ENCODE measurements at places on chromosomes 13 and 19. TPM values are rescaled to one million over a fixed set of nuclear protein-coding genes. Genes with fewer than 3 reads are reported as not detected.

DNA sequence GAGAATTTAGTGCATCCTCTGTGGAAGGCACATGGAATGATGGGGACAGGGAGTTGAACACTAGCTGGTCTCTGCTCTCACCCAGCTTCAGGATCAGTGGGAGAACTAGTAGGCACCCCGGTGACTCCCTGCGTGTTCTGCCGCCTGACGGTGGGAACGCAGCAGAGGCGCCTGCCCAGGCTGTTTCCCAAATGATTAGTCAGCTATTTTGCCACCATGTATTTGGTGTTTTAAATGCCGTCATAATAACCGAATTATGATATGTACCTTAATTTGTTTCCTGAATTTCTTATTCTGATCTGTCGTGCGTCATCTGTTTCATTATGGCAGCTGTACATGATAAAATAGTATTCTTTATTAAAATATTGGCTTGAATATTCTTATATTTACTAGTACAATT lies 115.9 kb upstream of the GJB6 start:
- DNase-seq: no peak

- DNase-seq: no peak
These were observed 1.7 kb downstream of the SPRED3 start for GRCh38 chr19:38389957-38390924.

GRCh38 chr13:100517135-100517534 lies 71.5 kb downstream of the GGACT start:
- DNase-seq: peak; percentile 39

DNA sequence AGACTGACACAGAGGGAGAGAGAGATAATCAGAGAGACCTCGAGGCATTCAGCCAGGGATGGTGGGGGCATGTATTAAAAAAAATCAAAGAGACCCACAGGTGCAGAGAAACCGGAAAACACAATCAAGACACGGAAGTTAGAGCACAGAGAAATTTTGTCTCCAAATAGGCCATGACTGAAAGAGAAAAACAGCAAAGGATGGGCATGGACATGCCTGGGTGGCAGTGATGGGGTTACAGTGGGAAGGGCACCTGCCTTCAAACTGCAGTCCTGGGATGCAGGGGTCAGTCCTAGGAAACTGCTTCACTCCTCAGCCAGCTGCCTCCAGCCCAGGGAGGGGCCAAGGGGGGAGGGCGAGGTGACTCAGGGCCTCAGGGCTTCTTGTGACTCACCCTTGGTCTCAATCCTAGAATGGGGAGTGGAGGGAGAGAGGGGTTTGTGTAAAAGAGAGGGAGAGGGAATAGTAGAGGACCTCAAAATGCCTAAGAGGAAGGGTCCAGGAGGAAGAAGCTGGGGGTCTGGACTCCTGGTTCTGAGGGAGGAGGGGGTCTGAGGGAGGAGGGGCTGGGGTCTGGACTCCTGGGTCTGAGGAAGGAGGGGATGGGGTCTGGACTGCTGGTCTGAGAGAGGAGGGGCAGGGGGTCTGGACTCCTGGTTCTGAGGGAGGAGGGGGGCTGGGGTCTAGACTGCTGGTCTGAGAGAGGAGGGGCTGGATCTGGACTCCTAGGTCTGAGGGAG lies 3.6 kb upstream of the KCNN4 start:
- DNase-seq: peak; percentile 84

DNA sequence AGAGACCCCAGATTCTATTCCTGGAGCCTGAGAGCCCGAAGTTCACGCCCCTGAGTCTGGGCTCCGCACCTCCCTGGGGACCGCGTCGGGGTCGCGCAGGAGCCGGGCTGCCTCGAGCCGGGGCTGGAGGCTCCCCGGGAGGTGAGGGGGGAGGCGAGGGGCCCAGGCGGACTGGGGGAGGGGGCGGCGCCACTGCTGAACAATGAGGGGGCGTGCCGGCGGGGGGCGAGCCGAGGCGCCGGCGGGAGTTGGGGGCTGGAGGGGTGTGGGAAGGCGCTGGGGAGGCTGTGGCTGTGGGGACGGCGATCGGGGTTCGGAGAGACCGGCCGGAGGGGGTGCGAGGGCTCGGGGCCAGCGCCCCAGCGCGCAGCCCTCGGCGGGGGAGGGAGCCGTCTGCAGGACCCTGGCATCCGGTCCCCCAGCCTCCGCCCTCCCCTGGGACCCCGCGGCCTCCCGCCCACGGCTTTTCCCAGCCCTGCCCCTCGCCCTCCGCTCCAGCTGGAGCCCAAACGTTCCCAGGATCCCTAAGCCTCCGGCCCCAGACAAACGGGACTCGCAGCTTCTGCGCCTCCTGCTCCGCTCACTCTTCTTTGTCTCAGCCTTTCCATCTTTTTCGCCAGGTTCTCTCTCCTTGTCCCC lies 922 bp downstream of the PLEKHG2 start:
- peak; percentile 75 for DNase-seq

- no peak for DNase-seq
These were observed 4.3 kb downstream of the OR7A5 start for GRCh38 chr19:14830702-14831101.

GRCh38 chr19:38656171-38656981 lies 8.9 kb downstream of the ACTN4 start:
- no peak for DNase-seq

DNA sequence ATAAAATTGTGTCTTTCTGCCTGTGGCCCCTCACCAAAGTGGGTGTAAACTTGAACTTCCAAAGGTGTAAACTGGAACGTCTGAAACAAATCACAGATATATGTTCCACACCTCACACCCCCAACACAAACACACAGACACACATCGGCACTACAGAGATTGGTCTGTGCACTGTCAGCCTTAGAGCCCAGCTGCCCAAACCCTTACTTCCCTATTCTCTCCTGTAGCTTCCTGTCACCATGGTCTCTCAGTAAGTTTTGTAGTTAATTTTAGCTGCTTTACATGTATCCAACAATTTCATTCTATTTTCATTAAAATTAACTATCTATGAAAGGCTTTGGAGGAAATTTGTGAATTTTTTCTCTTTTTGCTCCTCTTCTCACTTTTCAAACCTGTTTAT lies 5.4 kb downstream of the TM9SF2 start:
- DNase-seq: peak; percentile 22

DNA sequence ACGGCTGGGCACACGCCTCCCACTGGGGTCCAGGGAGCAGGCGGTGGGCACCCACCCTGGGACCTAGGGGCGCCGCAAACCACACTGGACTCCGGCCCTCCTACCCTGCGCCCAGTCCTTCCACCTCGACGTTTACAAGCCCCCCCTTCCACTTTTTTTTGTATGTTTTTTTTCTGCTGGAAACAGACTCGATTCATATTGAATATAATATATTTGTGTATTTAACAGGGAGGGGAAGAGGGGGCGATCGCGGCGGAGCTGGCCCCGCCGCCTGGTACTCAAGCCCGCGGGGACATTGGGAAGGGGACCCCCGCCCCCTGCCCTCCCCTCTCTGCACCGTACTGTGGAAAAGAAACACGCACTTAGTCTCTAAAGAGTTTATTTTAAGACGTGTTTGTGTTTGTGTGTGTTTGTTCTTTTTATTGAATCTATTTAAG lies 1.6 kb downstream of the JUNB start:
- no peak for DNase-seq

GRCh38 chr19:57886046-57886445 lies 2.8 kb downstream of the ZNF814 start:
- no peak for DNase-seq

The IZUMO4 gene
- total RNA-seq: 0.65 TPM

The MCF2L gene
- total RNA-seq: 7.8 TPM

Measured in dermis blood vessel endothelial cell (primary cell).